Stimulated activated CD8-positive, alpha-beta memory T cell treated with anti-CD3 and anti-CD28 coated beads, Interleukin-2, amount 100 ng/mL, for 1 hour (primary cell): ENCODE measurements at places on chromosomes 3 and 15.

DNA sequence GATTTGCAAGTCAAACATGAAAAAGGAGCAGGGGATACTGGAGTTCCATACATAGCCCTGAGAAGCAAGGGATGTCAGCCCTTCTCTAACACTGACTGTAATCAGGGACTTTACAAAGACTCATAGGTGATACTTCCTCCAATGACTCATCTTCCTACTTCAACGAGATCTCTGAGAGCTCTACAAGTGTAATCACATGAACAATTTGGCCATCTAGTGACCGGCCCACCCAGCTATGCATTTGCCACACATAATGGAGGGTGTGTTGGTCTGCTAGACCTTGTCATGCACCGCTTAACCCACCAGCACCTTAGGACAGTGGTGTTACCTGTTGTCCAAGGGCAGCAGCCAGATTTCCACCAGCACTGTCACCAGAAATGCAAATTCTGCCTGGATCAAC, 75.3 kb downstream of the NCEH1 start:
- DNase-seq, result no peak

DNA sequence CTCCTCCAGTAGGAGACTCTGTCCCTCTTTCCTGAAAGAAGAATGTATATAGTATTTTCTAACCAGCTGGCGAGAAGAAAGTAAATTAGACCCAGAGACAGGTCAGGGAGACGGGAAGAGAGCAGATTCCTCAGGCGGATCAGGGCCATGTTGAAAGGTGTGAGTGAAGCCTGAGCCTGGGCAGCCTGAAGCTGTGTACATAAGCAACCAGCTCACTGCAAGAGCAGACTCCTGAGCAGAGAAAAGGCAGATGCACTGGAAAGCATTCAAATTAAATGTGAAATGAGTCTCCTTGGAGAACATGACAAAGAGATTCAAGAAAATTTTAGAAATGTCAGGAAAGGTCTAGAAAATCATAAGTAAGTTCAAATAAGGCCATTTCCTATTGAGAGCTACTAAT, 165.8 kb downstream of the GOLIM4 start:
- DNase-seq, result no peak

- no peak for DNase-seq
These were observed 654.9 kb upstream of the TBL1XR1 start for GRCh38 chr3:177852001-177852807.

GRCh38 chr3:11850003-11850402, 3.3 kb upstream of the TAMM41 start:
- no peak for DNase-seq

- DNase-seq, result no peak
These were observed 166.0 kb upstream of the COL8A1 start for GRCh38 chr3:99472385-99472784.

DNA sequence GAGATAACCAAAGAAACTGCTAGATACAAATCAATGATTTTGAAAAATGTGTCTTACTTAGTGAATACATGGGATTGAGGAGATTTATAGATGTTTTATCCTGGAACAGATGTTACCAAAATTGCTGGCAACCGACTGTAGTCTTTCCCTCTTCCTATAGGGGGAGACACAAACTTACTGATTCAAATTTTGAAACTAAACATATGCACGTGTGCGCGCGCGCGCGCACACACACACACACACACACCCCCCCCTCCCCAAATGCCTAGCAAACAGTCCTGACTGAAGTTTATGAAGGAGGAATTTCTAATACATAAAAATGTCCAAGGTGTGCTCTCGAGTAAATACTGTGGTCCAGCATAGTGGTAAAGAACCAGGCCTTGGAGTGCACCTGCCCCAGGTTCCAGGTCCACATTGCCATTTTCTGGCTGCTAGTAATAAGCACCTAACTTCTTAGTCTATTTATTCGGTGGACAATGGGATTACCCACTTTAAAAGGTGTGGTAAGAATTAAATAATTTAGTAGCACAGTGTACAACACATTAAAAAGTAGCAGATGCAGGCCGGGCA, 18.5 kb upstream of the C3orf62 start:
- no peak for DNase-seq

GRCh38 chr3:145134738-145135137, 1026.2 kb downstream of the PLOD2 start:
- no peak for DNase-seq

- no peak for DNase-seq
These were observed 650.2 kb downstream of the ZNF385D start for GRCh38 chr3:21100656-21101359.

GRCh38 chr3:133983576-133984560, 45.9 kb downstream of the SLCO2A1 start:
- DNase-seq, result no peak

GRCh38 chr3:14266361-14266760, 87.7 kb downstream of the LSM3 start:
- no peak for DNase-seq

DNA sequence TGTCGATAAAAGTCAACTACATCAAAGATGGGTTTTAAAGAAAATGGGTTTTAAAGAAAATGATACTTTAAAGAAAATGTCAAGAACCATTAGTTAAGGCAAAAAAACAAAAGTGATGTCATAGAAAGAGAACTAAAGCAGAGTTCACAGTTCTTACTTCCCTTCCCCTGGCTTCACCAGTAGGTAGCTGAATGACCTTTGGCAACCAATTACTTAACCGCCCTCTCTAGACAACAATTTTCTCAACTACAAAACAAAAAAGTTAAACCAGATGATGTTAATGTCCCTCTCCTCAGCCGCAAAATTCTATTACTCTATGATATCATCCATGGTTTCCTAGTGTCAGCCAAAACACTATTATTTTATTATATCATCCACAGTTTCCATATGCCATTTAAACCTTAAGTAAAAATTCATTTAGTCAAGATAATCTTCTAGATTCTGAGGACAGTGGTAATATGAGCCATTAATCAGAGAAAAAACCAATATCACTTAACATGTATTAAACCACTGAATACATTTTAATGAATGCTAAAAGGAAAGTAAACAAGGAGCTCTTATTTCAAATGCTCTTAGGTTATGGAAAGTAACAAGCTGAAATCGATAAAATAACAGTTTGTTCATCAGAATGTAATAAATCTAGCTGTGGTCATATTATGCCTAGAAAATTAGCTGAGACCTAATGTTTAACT, 13.1 kb downstream of the RYK start:
- no peak for DNase-seq

GRCh38 chr3:82676356-82677026, 915.0 kb upstream of the GBE1 start:
- DNase-seq, result no peak

DNA sequence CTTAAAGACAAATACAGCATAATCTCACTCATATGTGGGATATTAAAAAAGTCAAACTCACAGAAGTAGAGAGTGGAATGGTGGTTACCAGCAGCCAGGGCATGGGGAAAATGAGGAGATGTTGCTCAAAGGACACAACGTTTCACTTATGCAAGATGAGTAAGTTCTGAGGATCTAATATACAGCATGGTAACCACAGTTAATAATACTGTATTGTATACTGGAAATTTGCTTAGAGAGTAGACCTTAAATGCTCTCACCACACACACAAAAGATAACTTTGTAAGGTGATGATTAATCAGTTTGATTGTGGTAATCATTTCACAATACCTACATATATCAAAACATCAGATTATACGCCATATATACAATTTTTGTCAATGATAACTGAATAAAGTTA, 60.0 kb downstream of the MYH15 start:
- no peak for DNase-seq

- DNase-seq, result no peak
These were observed 249.4 kb downstream of the CHL1 start for GRCh38 chr3:445960-446359.

- DNase-seq, result peak; percentile 28
These were observed 29.7 kb downstream of the PLXND1 start for GRCh38 chr3:129576514-129577352.

DNA sequence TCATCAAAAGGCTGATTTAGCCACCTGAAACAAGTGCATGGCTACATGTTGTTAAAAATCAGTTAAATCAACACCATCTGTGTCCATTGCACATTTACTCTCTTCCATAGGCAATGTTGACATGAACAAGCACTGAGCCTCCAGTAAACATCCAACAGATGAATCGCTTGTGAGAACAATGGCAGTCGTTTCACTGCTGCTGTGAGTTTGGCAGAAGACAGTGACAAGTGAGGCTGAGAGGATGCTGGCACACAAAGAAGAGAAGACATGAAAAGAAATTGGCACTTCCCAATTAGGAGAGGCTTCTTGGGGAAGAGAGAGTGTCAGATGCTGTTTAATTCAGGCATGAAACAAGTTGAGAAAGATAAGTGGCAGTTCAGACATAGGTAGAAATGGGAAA, 227.4 kb upstream of the STT3B start:
- no peak for DNase-seq

- DNase-seq, result no peak
These were observed 45.2 kb downstream of the CMC1 start for GRCh38 chr3:28286595-28286994.

DNA sequence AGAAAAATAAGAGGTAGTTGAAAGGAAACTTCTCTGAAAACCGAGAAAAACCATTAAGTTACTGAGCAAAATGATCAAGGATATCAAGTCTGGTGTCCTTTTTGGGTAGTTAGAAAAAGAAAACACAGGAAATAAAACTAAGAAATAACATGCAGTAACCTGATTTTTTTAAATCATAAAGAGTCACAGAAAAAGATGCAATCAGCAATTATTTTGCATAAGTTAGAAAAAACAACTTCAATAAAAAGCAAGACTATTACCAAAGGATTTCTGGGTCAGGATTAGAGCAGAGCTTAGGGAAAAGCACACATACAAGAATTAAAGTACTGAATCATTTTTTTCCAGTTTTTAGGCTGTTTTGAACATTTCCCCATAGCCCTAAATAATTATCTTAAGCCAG, 28.5 kb upstream of the ANO10 start:
- DNase-seq, result no peak

DNA sequence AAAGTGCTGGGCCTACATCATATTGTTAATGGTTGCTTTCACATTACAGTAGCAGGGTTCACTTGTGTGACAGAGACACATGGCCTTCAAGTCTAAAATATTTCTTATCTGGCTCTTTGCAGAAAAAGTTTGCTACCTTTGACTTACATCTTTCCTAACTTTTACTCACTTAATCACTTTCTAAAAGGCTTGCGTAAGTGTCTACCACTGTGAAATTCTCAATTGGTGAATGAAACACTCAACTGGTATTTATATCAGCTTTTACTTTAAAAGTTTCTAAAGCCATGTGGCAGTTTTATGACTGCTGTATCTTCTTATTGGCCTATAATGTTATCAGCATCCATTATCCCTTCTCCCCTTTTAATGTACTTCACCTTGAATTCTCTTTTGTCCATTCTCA, 554.5 kb downstream of the ZIC1 start:
- no peak for DNase-seq

DNA sequence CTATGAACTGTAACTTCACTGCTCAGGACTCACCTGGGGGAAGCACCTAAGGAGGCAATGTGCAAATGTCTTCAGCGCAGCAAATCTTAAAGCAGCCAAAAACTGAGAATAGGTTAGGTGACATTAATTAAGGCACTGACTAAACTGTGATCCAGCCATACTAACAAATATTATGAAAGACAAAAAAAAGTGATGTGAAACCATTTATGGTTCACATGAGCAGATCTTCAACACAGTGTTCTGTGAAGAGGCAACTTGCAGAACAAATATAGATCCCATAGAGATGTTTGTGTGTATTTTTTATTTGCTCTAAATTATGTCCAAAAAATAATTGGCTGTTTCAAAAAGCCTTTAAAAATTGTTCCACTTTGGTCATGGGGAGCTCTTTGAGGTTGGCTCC, 24.1 kb upstream of the MITF start:
- DNase-seq, result no peak

DNA sequence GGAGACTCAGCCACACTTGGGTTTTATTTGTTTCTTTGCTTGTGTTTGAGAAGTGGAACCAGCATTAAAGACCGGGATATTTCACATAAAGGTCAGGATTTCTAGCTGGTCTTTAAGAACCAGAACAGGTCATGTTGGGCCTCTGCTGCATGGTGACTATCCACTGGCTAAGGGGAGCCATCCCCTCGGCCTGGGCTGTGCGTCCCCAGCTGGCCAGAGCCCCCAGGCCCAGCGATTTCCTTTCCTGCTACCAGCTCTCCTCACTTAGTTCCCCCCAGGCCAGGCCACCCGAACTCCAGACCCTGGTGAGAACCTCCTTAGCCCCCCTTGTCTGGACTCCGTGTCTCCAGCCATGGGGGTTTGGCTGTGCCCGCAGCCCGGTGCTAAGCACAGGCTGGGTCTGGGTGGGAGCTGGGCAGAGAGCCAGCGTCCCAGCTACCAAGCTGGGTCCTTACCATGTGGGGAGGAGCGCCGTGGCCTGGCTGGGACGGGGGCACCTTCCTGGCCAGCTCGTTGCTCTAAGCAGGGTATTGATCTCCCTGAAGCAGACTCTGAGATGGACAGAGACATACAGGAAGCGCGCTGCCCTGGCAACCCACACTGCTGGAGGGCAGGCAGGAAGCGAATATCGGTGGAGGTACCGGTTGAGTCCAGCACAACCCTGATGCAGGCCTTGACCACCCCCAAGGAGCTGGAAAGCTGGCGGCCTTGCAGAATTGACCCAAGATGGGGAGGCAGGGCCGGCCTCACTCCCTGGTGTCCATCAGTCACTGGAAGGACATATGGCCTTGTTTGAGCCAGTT, 49.4 kb downstream of the KLF15 start:
- no peak for DNase-seq

GRCh38 chr3:184578822-184579221, 17.2 kb downstream of the EPHB3 start:
- DNase-seq, result no peak
